Kidney epithelial cell (primary cell): ENCODE measurements at places on chromosomes 5 and 9. TPM values are rescaled to one million over a fixed set of nuclear protein-coding genes. Genes with fewer than 3 reads are reported as not detected.

PPP2R2B gene
- total RNA-seq, result 0.62 and 1.2 TPM in 2 replicates

SHROOM1 gene
- total RNA-seq, result 6.7 and 9.8 TPM in 2 replicates

CYSRT1 gene
- 2.1 and 3.8 TPM in 2 replicates for total RNA-seq

GEMIN5 gene
- total RNA-seq, result 14.7 and 16.3 TPM in 2 replicates

PCDHGA7 gene
- total RNA-seq, result 2.2 and 3.1 TPM in 2 replicates

ARID3C gene
- 0.48 and 1.0 TPM in 2 replicates for total RNA-seq

GABBR2 gene
- total RNA-seq, result 9.7 and 10.8 TPM in 2 replicates

LCN10 gene
- total RNA-seq, result 0.21 TPM in 1 of 2 replicates, not detected in the other

RAB14 gene
- 38.1 and 42.4 TPM in 2 replicates for total RNA-seq

IL4 gene
- total RNA-seq, result not detected in 2 replicates

ADAM19 gene
- total RNA-seq, result 61.0 and 75.2 TPM in 2 replicates

EXOC3 gene
- 33.7 and 37.3 TPM in 2 replicates for total RNA-seq

AGXT2 gene
- total RNA-seq, result not detected in 2 replicates

ZNG1A gene
- total RNA-seq, result 29.7 and 33.3 TPM in 2 replicates

CDH12 gene
- not detected in 2 replicates for total RNA-seq

PCDHGB6 gene
- 3.4 and 3.6 TPM in 2 replicates for total RNA-seq

RBM18 gene
- 17.9 and 21.1 TPM in 2 replicates for total RNA-seq

LHX3 gene
- total RNA-seq, result not detected in 2 replicates

PCDHGC5 gene
- 0.54 and 0.89 TPM in 2 replicates for total RNA-seq

SPATA31A3 gene
- total RNA-seq, result not detected in 2 replicates

C5orf58 gene
- not detected in 2 replicates for total RNA-seq

TAF11L2 gene
- not detected in 2 replicates for total RNA-seq

BARHL1 gene
- not detected in 2 replicates for total RNA-seq

SPAG8 gene
- total RNA-seq, result not detected in 2 replicates

OR1J2 gene
- not detected in 2 replicates for total RNA-seq

SOHLH1 gene
- not detected in 2 replicates for total RNA-seq

CARD9 gene
- 1.9 and 2.0 TPM in 2 replicates for total RNA-seq

ADAMTS12 gene
- 3.4 and 4.1 TPM in 2 replicates for total RNA-seq

GSN gene
- 163 and 180 TPM in 2 replicates for total RNA-seq

ARL10 gene
- 8.8 and 18.5 TPM in 2 replicates for total RNA-seq
